Activated T-cell treated with anti-CD3 and anti-CD28 coated beads, Interleukin-2, amount 50 U/mL, for 48 hours (primary cell): ENCODE measurements at places on chromosomes 13 and 19.

GRCh38 chr13:86445206-86445605, 646.0 kb upstream of the SLITRK6 start:
- no peak for DNase-seq

DNA sequence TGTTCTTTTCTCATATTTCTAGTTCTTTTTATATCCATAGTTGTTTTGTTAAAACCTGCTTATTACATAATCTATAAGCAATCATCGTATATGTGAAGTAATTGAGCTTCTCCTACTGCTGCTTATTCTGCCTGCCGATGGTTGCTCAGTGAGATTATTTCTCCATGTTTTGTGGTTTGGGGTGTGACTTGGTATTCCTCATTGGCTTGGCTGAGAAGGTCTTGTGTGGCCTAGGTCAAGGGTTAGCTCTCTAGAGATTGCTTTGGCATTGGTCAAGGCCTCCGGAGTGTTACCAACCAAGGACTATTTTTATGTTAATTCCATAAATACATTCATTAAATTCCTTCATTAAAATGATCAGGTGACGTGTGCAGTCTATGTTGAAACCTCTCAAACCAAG, 302.8 kb downstream of the MYO16 start:
- DNase-seq: no peak

GRCh38 chr13:108527844-108528243, 101.6 kb upstream of the MYO16 start:
- no peak for DNase-seq

GRCh38 chr13:82147526-82147925, 1734.7 kb downstream of the SLITRK1 start:
- DNase-seq: no peak

- no peak for DNase-seq
Measured at GRCh38 chr13:106795847-106796246, 227.9 kb upstream of the ARGLU1 start.

- no peak for DNase-seq
Measured at GRCh38 chr13:43963726-43964125, 84.0 kb downstream of the LACC1 start.

DNA sequence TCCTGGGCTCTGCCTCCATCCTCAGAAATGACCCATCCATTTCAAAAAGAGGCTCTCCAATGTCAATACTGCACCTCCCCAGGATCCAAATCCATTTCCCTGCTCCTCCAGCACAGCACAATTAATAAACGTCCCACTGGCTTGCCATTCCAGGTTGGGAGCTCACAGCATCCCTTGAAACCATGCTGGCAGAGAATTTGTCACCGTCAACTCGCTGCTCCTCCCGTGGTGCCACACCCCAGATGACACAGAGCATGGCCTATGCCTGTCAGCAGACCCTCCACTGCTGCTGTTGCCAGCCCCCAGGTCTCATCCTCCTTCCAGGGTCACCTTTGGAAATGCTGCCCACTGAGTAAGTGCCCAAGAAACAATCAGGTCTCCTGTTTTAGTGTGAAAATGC, 53.0 kb upstream of the UQCRFS1 start:
- DNase-seq: no peak

GRCh38 chr13:101552786-101553185, 100.3 kb downstream of the ITGBL1 start:
- DNase-seq: no peak

DNA sequence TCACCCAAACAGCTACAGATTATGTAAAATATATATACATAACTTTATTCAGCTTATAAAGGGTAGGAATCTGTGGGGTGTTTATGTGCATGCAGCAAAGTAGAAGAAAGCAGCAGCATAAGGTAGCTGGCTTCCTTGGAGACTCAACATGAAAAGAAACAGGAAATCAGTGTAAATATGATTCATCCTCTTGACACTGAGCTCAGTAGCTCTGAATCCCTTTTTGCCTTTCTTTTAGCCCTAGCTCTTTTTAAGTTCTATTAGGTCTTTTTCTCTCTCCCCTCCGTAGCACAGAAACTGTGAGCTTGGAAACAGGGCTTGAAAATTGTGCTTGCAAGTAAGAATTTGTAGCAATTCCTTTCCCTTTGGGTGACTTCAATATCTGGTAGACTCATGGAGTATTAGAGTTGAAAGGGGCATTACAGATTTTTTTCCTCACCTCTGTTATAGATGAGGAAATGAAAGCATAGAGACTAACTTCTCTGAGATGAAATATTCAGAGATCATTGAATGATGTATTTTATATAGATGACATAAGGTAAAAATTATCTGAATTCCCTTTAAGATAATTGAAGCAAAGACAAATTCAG, 314.4 kb downstream of the PCDH9 start:
- DNase-seq: no peak

- DNase-seq: no peak
Measured at GRCh38 chr19:50300051-50300450, 29.1 kb downstream of the KCNC3 start.

- no peak for DNase-seq
Measured at GRCh38 chr19:7848779-7849457, 18.9 kb downstream of the EVI5L start.

GRCh38 chr13:76884186-76884906, 1.9 kb downstream of the KCTD12 start:
- DNase-seq: peak; percentile 29

GRCh38 chr19:41696402-41697197, 8.5 kb upstream of the CEACAM7 start:
- DNase-seq: no peak

GRCh38 chr13:95098916-95099315, 202.3 kb downstream of the ABCC4 start:
- DNase-seq: no peak

DNA sequence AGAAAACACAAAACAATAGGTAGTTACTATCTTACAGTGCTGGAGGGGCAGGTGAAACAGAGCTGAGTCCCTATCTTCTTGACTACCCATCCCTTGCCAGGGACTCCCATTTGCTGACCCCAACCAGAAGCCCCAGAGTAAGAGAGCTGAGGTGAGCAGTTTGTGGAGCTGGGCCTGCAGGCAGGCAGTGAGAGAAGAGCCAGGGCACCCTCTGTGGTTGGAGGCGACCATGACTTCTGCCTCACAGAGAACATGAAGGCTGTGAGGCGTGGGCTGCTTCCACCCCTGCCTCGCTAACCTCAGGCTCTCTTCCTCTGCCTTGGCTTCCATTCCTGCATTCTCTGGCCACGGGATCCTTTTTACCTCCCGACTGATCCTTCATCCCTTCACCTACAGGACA, 47.5 kb upstream of the RNF113B start:
- no peak for DNase-seq

- peak; percentile 15 for DNase-seq
Measured at GRCh38 chr13:111326981-111327642, 6.7 kb downstream of the TEX29 start.

- no peak for DNase-seq
Measured at GRCh38 chr13:111066544-111066943, 48.6 kb upstream of the ARHGEF7 start.

GRCh38 chr13:95710313-95710712, 33.4 kb downstream of the DNAJC3 start:
- no peak for DNase-seq

DNA sequence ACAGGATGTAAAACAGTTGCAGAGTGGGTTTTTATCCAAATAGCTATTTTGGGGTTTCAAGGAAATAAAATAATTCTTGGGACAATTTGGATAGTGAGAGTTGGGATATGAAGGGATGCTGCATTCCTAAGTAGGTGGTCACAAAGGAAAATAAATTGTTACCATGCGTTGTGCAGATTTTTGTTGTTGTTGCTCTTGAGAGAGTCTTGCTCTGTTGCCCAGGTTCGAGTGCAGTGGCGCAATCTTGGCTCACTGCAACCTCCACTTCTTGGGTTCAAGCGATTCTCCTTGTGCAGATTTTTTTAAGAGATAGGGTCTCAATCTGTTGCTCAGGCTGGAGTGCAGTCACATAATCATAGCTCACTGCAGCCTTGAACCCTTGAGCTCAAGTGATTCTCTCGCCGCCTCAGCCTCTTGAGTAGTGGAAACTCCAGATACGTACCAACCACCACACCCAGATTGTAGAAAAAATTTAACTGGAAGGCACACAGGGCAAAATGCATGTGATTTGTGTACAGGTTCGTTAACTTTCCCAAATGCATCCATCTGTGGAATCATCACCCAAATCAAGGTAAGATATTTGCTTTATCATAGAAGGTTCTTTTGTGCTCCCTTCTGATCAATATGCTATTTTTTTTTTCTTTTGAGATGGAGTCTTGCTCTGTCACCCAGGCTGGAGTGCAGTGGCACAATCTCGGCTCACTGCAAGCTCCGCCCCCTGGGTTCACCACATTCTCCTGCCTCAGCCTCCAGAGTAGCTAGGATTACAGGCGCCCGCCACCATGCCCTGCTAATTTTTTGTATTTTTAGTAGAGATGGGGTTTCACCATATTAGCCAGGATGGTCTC, 16.0 kb downstream of the SLC1A5 start:
- peak; percentile 34 for DNase-seq

DNA sequence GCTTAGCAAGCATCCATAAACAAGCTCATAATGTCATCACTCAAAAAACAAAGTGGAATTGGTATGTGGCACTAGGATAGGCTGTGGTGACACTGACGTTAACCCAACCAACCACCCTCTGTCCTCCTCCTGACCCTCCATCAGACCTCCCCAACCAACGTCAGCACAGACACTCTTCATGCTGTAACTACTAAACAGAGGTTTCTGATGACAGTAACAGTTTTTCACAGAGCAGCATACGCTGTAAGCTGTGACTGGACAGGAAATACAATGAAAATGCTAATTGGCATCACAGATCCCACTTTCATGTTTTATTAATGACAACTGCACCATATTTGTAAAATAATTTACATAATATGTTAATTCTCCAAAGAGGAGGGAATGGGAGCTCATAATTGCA, 238.0 kb downstream of the IRS2 start:
- DNase-seq: no peak

- DNase-seq: no peak
Measured at GRCh38 chr19:21900401-21900800, 64.4 kb upstream of the ZNF43 start.

- no peak for DNase-seq
Measured at GRCh38 chr13:48580896-48581295, 48.0 kb upstream of the RCBTB2 start.

- no peak for DNase-seq
Measured at GRCh38 chr13:28110414-28110813, 10.0 kb upstream of the FLT3 start.

GRCh38 chr13:95463531-95463930, 89.0 kb upstream of the CLDN10 start:
- no peak for DNase-seq

DNA sequence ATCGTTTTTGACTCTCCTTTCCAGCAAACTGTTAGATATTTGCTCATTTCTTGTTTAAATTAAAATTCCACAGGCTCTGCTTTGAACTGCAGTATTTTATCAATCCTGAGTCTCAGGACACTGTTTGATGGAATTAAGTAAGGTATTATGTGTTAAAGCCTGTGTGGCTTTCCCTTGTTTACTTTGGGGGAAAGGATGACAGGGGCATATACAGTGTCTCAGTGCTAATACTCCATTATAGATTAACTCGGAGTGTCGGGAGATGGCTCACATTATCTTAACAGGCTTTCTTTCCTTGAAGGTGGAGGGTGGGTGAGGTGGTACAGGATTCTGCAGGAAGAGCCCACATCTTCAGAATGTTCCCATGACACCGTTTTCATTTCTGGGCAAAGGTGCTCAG, 84.7 kb downstream of the SHISA2 start:
- no peak for DNase-seq

DNA sequence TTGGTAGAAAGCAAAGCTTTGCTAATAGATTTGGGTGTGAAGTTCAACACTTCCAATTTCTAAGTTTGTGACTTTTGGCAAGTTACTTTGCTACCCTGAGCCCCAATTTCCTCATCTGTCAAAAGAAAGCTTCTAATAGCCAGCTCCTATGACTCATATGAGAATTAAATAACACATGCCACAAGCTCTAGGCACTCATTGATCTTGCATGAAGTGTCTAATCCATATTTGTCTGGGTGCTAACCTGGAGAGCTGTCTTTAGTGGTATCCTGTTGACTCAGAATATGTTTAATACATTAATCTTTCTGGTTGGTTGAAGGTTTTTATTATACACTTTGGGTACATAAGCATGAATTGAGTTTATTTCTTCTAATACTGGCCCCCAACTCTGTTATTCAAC, 188.8 kb downstream of the POSTN start:
- no peak for DNase-seq

DNA sequence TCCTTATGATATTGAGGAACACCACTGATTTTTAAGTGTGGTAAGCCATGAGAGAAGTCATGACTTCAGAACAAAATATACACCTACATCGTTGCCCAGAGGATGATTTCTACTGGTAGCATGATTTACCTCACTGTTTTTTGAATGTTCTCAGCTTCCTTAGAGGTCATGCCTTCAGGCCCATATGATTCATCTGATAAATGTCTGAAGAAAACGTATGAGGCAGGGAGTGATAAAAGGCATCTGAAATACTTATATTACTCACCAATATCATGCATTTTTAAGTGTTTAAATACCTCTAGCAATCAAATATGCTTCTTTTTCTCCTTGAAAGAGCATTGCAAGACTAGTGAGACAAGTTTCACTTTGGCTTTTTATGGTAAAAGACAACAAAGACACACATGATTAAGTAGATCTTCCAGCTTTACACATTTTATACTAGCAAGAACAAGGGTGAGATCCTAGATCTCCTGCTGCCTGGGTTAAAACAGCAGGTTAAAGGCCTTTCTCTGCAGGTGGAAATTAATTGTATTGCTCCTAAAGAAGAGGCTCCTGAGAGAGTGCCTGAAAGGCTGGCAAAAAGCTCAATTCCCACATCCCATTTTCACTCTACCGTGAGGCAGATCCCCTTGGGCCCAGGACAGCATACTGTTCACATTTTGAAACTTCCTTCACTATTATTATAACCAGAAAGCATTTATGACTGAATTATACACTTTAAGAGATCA, 432.4 kb downstream of the SLITRK1 start:
- DNase-seq: no peak

DNA sequence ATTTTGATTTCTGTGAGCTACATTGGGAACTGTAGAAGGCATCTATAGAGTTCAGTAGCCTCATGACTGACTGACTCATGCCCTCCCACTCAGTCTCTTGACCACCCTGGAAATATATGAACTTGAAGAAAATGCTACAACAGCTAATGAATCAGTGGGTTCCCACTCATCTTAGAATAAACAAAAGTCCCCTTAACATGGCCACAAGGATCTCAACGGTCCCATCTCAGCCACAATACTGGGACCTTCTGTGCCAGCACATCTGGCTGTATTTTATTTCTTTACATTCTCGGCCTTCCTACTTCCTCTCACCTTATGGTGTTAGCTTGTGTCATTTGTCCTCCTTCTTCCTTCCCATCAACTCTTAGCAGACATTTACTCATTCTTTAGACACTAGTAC, 619.8 kb downstream of the DCT start:
- DNase-seq: no peak
